ENCODE measurements at places on chromosomes 7 and 10. TPM values are rescaled to one million over a fixed set of nuclear protein-coding genes. Genes with fewer than 3 reads are reported as not detected.

The SEMA3D gene
- not detected for total RNA-seq

GRCh38 chr10:132167041-132167674, 19.6 kb upstream of the DPYSL4 start:
- no peak overlapping the region for H3K4me3 ChIP-seq
- H3K27ac ChIP-seq, result no peak overlapping the region
- H3K4me1 ChIP-seq, result peaks cover 10% of the 10 kb centered on the region

DNA sequence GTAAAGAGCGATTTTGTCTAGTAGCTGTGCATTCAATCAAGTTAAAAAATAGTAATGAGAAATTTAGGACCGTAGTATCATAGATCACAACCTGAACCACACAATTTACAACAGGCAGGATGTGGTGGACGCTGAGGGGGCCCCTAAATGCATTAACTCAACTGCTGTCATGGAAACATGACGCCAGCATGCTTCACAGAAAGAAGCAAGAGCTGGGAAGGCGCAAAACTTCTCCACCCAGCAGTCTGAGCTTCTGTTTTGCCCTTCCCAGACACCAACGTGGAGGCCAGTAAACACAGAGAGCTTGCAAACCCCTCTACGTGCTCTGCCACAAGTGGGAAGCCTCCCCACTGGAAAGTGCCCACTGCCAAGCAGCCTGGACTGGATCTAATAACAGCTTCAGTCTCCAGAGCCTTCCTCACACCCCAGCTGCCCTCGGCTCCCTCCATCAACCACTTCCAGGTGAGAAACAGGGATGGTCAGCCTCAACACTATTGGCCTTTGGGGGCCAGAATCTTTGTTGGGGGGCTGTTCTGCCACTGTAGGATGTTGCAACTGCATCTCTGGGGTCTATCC, 151.8 kb downstream of the SFMBT2 start:
- H3K27me3 ChIP-seq, result no peaks in the 10 kb centered on the region
- H3K4me3 ChIP-seq, result peak overlapping the region; percentile 13

- no peak for DNase-seq
- H3K4me1 ChIP-seq, result peaks cover 32% of the 10 kb centered on the region
- H3K36me3 ChIP-seq, result peaks cover 20% of the 10 kb centered on the region
- H3K27ac ChIP-seq, result peak overlapping the region; percentile 71
- H3K4me3 ChIP-seq, result no peak overlapping the region
Measured at GRCh38 chr10:72063703-72064391, 24.5 kb downstream of the SPOCK2 start.

GRCh38 chr7:34041707-34042106, 136.4 kb downstream of the BMPER start:
- no peak overlapping the region for H3K27ac ChIP-seq
- no peaks in the 10 kb centered on the region for H3K4me1 ChIP-seq
- no peak overlapping the region for H3K4me3 ChIP-seq
- H3K27me3 ChIP-seq, result peaks cover 3% of the 10 kb centered on the region
- H3K36me3 ChIP-seq, result no peaks in the 10 kb centered on the region

The CYP3A7 gene
- total RNA-seq, result not detected

DNA sequence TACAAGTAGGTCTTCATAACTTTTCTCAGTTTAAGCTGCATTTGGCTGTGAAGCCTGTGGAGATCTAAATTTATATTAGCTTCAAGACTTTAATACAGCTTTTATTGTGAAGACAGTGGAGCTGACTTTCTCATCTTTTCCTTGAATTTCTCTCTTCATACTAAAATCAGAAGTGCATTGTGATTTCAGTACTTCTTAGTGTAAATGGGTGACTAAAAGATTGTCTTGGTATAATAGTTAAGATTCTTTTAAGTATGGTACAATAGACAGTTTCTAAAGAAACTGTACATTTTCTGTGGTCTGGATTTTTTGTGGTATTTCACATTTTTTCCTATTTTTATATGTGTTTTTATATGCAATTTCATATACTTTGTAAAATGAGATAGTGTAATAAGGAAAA, 21.0 kb upstream of the DDX21 start:
- peaks cover 20% of the 10 kb centered on the region for H3K4me1 ChIP-seq
- no peak for DNase-seq
- H3K27me3 ChIP-seq, result no peaks in the 10 kb centered on the region
- H3K36me3 ChIP-seq, result peaks cover 26% of the 10 kb centered on the region
- H3K27ac ChIP-seq, result peak overlapping the region; percentile 38

GRCh38 chr7:127817466-127817865, 165.5 kb downstream of the SND1 start:
- no peak for DNase-seq
- no peak overlapping the region for H3K27ac ChIP-seq
- peaks cover 37% of the 10 kb centered on the region for H3K36me3 ChIP-seq
- no peak overlapping the region for H3K4me3 ChIP-seq

The ZPBP gene
- 0.37 TPM for total RNA-seq

The AKR1C8 gene
- 0.22 TPM for total RNA-seq

The USP6NL gene
- 5.5 TPM for total RNA-seq

The CCDC146 gene
- total RNA-seq, result 0.90 TPM

The CAV1 gene
- 1.4 TPM for total RNA-seq

The SORCS3 gene
- not detected for total RNA-seq

The JCAD gene
- total RNA-seq, result 0.14 TPM

Data from activated naive CD8-positive, alpha-beta T cell treated with anti-CD3 and anti-CD28 coated beads for 36 hours (primary cell).